ENCODE measurements at places on chromosomes 16 and 17. TPM values are rescaled to one million over a fixed set of nuclear protein-coding genes. Genes with fewer than 3 reads are reported as not detected.
A peak's percentile ranks its signal among the peaks of the same experiment; 100 is the strongest.

- DNase-seq: no peak
These were observed 50.6 kb downstream of the LMF1 start for GRCh38 chr16:920051-920681.

DNA sequence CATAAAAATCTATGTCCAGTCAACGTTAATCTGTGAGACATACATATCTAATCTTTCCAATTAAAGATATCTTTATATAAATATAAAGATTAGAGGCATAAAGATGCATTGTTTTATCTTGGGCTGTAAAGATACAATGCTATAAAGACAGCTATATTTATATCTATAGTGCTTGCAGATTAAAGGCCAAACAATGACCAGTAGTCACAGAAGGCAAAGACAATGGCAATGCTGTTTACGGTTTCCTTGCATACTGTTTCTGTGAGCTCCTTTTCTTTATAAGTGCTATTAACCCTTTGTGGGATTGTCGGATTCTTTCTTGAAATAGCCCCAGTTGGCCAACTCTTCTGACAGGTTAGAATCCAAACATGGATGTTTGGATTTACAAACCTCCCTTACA is 85.5 kb upstream of the SALL1 start:
- DNase-seq: no peak

- DNase-seq: no peak
These were observed 57.0 kb downstream of the SHISA9 start for GRCh38 chr16:12958366-12958765.

DNA sequence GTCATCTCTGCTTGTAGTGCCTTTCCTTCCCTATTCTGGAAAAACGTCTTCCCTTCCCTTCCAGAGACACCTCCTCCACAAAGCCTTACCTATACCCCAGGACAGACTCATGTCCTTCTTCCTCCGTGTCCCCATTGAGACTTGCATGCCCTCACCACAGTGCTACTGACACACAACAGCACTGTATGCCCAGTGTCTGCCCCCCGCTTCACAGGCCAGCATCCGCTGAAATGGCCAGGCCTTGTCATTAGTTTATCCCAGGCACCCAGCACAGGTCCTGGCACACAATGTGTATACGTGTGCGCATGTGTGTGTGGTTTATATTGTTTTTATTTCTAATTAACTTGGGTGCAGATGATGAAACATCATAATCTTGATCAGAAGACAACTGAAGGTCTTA is 130.1 kb upstream of the CCL2 start:
- DNase-seq: no peak

DNA sequence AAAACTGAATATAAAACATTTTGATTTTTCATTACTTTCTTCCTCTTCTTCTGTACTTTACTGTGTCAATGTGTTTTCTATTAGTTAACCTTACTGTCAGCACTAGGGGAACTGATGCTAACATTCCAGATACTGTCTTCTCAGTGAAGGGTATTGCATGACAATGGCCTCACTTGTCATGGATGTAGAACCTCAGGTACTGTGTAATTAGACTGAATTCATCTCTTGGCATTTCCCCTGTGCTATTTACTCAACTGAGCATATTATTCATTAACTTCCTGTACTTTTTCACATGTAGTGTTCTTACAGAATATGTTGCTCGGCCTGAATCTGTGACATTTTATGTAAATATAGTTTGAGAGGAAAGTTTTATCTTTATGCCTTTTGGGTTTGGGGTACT is 237.0 kb downstream of the CA10 start:
- no peak for DNase-seq

- DNase-seq: no peak
These were observed 7.2 kb downstream of the CA7 start for GRCh38 chr16:66851166-66851964.

DNA sequence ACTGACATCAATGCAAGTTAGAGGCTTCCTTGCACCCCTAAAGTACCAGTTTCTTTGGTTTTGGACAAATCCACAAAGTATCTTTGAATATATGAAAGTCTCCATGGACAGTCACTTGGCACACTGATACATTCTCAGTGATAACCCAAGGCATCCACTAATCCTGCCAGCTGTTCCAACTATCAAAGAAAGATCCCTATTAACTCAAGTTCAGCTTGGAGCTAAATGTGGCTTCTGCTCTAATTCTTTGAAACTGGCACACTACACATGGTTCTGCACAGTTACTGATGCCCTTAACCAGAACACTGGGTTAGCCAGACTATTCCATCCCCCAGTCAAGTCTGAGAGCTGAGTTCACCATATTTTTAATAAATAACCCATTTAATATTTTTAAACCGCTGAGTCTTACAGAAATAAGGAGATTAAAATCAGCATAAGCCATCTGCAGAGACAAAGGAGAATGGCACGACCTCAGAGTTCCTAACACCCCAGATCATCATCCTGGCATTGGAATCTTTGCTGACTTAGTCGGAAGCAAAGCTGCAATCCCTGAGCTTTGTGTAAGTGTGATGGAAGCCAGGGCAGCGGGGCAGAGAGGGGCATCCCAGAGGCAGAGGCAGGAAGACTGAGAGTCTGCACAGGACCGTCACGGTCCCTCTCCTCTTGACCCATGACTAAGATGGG is 6.3 kb downstream of the CACNG1 start:
- no peak for DNase-seq

- DNase-seq: peak; percentile 81
These were observed 1.6 kb downstream of the HIC1 start for GRCh38 chr17:2056206-2057174.

DNA sequence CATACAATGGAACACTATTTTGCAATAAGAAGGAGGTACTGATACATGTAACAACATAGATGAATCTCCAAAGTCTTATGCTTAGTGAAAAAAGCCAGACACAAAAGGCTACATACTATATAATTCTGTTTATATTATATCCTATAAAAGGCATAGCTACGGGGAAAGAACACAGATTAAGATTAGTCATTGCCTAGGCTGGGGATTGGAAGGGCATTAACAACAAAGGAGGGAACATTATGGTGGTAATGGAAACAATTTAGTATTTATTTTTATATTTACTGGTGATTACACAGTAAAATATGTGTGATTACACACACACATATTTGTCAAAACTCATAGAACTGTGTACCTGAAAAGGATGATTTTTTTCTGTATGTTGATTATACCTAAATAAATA is 278.1 kb downstream of the ZFHX3 start:
- DNase-seq: no peak

DNA sequence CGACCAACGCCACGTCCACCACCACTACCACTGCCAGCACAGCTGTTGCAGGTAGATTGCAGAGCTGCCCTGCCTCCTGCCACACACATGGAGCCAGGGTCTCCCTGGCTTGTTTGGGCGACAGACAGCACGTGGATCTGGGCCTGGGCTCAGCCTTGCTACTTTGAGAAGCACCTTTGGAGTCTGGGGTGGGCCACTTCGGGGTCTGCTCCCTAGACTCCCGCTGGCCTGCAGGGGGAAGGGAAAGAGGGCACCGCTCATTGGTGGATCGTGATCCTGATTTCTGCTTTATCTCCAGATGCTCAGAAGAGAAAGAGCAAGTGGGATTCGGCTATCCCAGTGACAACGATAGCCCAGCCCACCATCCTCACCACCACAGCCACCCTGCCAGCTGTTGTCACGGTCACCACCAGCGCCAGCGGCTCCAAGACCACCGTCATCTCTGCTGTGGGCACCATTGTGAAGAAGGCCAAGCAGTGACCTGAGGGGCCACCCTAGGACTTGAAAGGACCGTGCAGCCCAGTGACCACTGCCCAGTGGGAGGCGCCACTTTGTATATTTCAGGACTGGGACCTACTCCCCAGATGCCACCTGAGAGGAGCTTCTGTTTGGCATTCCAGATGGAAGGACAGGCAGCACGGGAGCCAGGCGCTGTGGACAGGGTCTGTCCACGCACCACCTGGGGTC is 15.1 kb upstream of the ITGB4 start:
- DNase-seq: no peak

DNA sequence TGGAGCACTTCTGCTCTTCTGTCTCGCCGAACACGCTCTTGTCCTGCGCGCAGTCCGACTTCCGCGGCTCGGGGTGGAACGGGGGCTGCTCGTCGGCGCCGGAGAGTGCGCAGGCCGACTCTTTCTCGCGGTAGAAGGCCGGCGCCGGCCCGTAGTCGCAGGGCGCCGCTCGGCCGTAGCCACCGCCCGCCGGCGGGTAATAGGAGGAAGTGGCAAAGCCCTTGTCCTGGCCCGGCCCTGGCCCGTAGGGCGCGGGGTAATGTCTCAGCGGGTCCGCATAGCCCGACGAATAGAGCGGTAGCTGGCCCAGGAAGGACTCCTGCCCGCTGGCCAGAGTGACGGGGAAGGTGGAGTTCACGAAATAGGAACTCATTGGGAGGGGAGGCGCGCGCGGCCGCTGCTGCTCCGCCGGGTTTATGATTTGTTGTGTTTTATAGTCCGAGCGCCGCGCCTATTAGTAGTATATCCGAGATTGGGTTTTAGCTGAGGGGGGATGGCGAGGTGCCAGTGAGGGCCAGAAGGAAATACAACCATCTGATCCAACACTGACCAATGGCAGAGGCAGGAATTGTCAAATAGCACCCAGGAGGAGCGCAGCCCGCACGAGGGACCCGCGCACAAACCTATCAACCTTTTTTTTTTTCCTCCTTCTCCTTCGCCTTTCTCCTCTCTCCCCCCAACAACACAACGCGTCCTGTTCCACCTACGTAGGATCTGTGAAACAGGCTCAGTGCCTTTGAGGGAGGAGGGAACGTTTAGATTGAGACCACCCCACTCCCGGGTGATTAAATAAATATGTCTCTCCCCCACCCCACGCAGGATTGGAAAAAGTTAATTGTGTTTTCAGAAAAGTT is 4.4 kb upstream of the HOXB5 start:
- peak; percentile 82 for DNase-seq

GRCh38 chr17:65193716-65194293 is 56.6 kb downstream of the RGS9 start:
- no peak for DNase-seq

DNA sequence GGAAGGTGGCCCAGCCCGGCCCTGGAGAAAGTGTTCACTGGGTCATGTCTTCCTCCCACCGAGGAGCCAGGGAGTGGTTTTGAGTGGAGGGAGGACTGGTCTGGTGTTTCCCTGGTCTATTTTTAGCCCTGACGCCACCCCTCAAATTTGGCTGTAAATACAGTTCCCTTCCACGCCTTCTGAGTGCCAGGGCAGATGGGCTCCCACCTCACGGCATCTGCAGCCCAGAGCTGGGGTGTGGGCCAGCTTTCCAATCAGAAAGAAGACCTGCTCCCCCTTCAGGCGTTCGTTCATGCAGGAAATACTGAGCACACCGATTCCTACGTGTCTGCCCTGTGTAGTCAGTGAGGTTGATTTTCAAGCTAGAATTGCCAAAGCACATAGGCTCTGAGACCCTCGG is 53.7 kb downstream of the SNX20 start:
- DNase-seq: peak; percentile 65

DNA sequence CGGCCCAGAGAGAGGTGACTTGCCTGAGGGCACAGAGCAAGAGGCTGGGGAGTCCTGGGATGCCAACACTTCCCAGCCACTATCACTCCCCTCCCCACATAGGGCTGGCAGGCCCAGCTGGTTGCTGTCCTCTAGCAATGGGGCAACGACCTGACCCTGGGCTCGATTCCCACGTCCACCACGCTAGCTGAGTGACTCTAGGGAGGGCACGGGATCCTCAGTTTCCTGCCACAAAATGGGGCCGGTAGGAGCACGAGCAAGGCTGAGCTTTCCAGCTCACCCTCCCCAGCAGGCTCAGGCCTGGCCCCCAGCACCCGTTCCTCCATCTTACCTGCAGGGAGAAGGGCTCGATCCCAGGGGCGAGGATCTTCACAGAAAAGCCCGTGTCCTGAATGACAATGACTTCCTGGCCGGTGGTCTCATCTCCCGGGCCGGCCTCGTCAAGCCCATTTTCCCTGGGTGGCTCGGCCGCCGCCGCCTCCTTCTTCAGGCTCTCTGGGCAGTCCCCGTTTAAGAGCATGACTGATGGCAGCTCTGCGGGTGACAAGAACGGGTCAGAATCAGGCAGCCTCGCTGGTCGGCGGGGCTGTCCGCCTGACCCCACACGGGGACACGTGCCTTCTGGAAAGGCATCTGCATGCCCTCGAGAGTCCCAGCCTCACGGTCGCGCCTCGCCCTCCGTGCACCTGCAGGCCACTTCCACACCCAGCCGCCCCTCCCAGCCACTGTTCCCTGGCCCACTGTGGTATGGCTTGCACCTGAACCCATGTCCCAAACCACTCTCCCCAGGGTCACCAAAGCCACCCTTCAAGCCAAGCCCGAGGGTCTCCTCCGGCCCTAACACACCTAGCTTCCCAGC is 7.3 kb downstream of the CLUH start:
- no peak for DNase-seq

The PLXDC1 gene
- not detected for total RNA-seq

The SMTNL2 gene
- total RNA-seq: not detected

The KREMEN2 gene
- 0.17 TPM for total RNA-seq

The GFAP gene
- not detected for total RNA-seq

The KRTAP4-9 gene
- total RNA-seq: not detected

The TMIGD1 gene
- total RNA-seq: not detected

The CA4 gene
- total RNA-seq: not detected

All from B cell (primary cell).